Naive thymus-derived CD8-positive, alpha-beta T cell (primary cell): ENCODE measurements at places on chromosomes 6 and 20.

DNA sequence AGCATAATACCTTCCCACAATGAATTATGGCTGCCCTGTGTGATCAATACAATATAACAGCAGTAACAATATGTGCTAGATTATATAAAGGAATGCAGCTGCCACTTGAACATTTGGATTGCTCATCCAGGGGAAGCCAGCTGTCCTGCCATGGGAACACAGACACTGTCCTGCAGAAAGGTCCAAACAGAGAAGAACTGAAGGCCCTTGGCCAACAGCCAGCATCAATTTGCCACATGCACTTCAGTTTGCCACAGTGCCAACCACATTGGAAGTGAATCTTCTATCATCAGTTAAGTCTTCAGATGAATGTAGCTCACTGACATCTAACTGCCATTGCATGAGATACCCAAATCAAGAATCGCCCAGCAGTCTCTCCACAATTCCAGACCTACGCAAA, 332.4 kb downstream of the PRKN start:
- no peak for DNase-seq

- DNase-seq = no peak
These were observed 4.6 kb upstream of the MDGA1 start for GRCh38 chr6:37702314-37702713.

- no peak for DNase-seq
These were observed 341.1 kb downstream of the NRN1 start for GRCh38 chr6:5665667-5666066.

DNA sequence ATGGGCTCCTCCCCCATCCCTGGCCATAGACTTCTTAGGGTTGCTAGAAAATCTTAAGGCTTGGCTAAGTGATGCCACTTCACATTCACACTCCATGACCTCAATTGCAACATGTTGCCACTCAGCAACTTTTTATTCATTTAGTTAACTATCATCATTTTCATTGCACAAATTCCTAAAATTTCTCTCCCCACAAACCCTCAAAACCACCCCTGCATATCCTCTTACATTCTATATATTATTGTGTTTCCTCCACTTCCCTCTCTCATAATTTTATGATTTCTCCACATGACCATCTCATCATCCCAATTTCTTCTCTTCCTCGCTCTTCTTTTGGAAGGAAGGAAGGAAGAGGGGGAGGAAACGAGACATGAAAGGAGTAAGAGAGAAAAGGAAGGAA, 436.0 kb downstream of the HACE1 start:
- no peak for DNase-seq

GRCh38 chr6:20404641-20405032, 3.0 kb downstream of the E2F3 start:
- DNase-seq = peak; percentile 45

- no peak for DNase-seq
These were observed 218.6 kb upstream of the MOCS1 start for GRCh38 chr6:40152701-40153436.

DNA sequence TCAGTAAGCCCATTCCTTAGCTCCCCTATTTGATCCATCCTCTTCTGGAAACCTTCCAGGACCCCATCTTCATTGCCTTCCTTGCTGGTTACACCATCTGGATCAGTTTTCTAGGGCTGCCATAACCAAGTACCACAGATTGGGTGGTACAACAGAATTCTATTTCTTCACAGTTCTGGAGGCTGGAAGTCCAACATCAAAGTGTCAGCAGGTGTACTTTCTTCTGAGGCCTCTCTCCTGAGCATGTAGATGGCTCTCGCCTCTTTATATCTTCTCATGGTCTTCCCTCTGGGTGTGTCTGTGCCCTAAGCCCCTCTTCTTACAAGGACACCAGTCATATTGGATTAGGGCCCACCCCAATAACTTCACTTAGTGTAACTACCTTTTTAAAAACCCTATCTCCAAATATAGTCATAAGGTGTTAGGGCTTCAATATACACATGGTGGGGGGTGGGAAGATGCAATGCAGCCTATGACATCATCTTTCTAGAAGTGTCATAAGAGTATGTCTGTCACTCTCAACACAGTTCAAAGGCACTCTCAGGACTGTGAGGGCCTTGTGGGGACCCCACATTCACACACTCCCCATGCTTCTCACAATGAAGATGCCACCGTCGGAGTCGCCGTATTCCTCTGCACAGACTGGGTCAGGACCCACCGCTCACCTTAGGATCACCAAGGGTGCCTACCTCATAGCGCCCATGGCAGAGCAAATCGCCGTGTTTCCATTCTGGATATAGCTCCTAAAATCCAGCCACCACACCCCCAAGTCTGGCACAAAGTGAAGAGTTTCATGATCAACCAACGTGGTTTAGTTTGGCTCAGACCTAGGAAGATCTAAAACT, 12.2 kb upstream of the PRND start:
- DNase-seq = no peak

GRCh38 chr20:31569163-31570020, 35.7 kb upstream of the ID1 start:
- peak; percentile 41 for DNase-seq

- DNase-seq = no peak
These were observed 198.6 kb downstream of the ZDHHC14 start for GRCh38 chr6:157579467-157580031.
